Inflammatory macrophage treated with lipopolysaccharide for 4 hours (primary cell): ENCODE measurements at places on chromosomes 16 and 17.

GRCh38 chr16:53090591-53091411 is 36.0 kb downstream of the CHD9 start:
- peak; percentile 79 for DNase-seq

DNA sequence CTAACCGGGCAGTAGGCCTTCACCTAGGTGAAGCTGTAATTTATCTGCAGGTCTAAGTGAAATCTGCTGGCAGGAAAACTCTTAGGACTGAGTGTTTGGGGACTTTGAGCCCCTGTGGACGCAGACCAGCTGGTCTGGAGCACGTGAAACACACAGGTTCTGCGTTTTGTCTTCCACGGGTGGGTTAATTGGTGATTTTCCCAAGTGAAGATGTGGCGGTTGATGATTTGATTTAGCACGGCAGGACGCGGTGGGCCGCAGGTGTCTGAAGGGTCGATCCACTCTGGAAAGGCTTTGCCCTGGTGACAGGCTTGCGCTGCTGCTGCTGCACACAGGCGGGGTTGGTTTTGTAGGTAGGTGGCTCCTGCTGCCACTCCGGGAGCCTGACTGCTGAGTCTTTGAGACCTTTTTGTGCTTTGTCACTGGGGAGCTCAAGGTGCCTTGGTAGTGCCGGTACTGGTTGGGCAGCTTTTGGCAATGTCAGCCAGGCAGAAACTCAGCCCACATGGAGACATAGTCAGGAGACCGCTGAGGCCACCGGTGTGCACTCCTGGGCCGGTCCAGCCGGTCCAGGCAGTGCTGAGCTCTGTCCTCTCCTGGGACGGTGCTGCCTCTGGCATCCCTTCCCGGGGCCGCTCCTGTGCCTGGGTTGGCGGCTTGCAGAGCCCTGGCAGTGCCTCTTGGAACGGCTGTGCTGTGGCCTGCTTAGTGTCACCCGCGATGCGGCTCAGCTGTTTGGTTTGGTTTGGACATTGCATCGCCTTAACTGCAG is 2.3 kb downstream of the BAIAP2 start:
- DNase-seq = no peak

DNA sequence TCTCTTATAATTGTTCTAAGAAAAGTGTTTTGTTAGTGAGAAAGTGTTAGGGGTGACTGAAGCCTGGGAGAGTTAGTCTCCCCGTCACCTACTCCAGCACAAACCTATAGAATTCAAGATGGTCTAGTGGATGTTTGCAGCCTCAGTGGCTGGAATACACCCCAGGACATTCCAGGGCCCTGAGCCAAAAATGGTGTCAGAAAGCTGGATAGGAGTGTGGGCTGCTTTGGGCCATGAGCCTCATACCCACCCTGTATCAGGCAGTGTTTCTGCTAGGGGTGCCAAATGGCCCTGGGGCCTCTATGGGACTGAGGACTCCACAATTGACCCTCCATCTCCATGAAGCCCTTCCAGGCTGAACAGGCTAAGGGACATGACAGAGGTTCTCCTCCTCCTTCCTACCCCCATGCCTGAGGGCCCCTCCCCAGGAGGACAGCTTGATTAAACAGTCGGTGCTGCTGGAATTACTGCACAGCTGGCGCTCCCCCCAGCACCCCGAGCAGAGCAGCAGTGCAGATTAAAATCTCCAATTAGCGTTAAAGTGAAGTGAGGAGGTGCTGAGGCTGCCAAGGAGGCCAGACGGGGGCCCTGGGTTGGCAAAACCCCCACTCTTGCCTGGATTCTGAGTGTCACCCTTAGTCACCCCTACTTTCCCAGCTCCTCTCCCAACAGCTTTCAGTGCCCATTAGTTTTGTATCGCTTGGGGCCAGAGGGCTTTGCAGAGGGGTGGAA is 59.1 kb downstream of the NEUROD2 start:
- DNase-seq = no peak

DNA sequence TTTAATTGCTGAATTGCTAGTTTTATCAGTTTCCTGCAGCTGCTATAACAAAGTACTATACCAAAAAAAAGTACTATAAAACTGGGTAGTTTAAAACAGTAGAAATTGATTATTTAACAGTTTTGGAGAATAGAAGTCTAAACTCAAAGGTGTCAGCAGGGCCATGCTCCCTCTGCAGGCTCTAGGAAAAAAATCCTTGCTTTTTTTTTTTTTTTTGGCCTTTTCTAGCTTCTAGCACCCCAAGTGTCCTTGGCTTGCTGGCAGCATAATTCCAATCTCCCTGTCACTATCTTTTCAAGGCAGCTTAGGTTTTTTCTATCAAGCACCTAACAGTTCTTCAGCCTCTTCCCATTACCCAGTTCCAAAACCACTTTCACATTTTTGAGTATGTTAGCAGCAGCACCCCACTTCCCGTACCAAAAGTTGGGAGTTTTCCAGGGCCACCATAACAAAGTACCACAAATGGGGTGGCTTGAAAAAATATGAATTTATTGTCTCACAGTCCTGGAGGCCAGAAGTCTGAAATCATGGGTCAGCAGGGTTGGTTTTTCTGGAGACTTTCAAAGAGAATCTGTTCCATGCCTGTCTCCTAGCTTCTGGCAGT is 37.4 kb downstream of the BPTF start:
- no peak for DNase-seq

DNA sequence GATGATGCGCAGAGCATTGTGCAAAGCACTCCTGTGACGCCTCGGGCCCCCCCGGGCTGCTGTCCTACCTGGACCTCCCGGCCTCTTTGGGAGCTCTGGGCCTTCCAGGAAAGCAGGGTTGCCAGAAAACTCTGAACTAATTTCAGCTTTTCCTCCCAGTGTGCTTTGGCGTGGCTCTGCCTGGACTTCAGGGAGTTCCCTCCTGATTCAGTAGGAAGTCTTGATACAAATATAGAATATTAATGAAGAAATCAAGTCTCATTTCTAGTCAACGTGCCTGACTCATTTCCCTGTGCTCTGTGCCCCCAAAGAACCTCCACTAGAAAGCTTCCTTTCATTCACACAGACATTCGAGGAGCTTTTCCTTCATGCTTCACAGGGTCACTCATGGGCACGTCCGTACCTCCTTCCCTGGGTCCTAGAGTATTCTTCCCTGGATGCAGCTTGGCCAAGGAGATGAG is 84.0 kb upstream of the NOL11 start:
- no peak for DNase-seq

GRCh38 chr16:1687427-1688316 is 9.6 kb downstream of the JPT2 start:
- no peak for DNase-seq
